ENCODE measurements at places on chromosomes 7 and 10.

GRCh38 chr7:7719236-7719635, 829 bp upstream of the RPA3 start:
- no peak for DNase-seq

- no peak for DNase-seq
Measured at GRCh38 chr10:26801274-26801673, 59.5 kb downstream of the ABI1 start.

GRCh38 chr7:68246189-68246633, 1249.6 kb downstream of the TYW1 start:
- no peak for DNase-seq

DNA sequence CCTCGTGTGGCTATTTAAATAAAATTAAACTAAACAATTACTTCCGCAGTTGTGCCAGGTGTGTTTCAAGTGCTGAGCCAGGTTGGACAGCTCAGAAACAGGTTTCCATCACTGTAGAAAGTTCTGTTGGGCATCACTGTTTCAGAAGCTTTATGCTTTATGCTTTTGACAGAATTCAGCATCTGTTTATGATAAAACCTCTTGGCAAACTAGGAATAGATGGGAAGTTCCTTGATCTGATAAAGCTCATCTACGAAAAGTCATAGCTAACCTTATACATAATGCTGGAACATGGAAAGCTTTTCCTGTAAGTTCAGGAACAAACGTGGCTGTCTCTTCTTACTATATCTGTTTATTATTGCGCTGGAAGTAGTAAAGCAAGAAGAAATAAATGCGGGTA, 143.4 kb downstream of the DOCK1 start:
- DNase-seq: no peak

DNA sequence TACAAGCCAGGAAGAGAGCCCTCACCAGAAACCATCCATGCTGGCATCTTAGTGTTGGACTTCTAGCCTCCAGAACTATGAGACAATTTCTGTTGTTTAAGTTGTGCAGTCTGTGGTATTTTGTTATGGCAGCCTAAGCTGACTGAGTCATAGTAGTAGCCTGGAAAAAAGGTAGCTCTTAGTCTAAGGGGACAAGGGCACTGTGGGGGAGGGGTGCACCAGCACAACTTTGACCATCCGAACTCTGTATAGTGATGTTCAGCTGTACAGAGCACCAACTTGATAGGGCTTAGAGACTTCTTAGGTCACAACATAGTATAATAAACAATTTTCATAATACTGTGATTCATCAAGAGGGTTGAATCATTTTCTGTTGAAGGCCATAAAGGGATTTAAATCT, 14.3 kb downstream of the EIF4EBP2 start:
- no peak for DNase-seq

DNA sequence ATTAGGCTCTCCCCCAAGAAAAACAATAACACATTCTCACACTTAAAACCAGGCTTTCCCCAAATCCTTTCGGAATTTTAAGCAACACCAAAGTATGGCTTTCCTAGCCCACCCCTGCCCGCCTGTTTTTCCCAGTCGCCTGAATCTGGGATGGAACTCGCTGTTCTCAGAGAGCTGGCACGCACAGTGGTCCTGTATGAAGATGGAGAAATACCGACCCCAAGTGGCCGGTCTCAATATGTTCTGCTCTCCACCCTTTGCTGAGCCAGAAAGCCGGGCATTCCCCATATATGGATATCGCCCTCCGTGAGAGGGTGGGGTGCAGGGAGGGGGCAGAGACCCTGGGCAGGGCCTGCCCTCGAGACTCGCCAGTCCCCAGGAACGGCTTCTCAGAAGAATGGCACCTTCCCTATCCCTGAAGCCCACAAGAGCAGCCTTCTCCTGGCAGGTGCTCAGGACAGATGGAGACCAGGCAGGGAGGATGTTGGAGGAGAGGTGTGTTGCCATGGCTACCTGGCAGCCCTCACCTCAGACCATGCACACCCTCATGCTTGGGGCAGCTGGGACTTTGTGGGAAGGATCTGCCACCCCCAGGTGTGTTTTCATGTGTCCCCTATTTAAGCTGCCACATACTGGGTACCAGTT, 3.4 kb downstream of the TACR2 start:
- peak; percentile 12 for DNase-seq

DNA sequence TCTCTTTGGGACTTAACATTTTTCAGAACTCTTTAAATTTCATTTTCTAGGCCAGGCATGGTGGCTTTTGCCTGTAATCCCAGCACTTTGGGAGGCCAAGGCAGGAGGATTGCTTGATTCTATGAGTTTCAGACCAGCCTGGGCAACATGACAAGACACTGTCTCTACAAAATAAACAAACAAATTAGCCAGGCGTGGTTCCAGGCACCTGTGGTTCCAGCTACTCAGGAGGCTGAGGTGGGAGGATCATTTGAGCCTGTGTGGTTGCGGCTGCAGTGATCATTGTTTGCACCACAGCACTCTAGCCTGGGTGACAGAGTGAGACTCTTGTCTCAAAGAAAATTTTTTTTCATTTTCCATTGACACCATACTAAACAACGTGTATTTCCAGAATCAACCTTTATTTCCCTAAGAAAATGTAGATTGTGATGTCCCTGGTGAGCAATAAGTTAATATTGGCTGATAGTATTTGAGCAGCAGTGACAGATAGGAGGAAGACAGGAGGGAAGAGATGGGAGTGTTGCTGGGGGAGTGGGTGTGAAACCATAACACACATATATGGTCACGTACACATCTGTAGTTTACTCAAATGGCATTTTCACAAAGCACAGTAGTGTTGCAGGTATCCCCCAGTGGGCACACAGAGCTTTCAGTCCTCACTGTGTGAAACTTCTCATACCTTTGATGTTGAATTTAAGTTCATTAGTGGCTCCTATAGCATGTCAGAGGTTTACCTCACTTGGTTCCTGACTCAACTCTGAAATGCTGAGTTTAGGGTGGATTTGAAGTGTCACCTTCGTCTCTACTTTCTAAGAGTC, 205.6 kb downstream of the AUTS2 start:
- DNase-seq: no peak

GRCh38 chr10:12193193-12193592, 2.5 kb downstream of the NUDT5 start:
- DNase-seq: no peak

DNA sequence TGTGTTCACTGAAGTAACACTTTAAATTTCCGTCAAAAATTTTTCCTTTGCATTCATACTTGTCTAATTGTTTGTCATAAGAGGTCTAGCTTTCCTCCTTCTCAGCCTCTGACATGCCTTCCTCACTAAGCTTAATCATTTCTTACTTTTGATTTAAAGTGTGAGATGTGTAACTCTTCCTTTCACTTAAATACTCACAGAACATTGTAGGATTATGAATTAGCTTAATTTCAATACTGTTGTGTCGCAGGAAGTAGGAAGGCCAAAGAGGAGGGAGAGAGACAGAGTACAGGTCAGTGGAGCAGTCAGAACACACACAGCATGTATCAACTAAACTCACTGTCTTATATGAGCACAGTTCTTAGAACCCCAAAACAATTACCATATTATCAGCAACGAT, 99.0 kb downstream of the SRPK2 start:
- DNase-seq: no peak
